ENCODE measurements at places on chromosomes 11 and 22.

- no peak for DNase-seq
Observed at GRCh38 chr22:49785046-49785521, 42.6 kb downstream of the BRD1 start.

- no peak for DNase-seq
Observed at GRCh38 chr11:2325719-2326118, 23.9 kb downstream of the TSPAN32 start.

- DNase-seq, result no peak
Observed at GRCh38 chr11:44886790-44887140, 63.9 kb downstream of the TP53I11 start.

- no peak for DNase-seq
Observed at GRCh38 chr22:44918925-44919392, 90.8 kb downstream of the PHF21B start.

DNA sequence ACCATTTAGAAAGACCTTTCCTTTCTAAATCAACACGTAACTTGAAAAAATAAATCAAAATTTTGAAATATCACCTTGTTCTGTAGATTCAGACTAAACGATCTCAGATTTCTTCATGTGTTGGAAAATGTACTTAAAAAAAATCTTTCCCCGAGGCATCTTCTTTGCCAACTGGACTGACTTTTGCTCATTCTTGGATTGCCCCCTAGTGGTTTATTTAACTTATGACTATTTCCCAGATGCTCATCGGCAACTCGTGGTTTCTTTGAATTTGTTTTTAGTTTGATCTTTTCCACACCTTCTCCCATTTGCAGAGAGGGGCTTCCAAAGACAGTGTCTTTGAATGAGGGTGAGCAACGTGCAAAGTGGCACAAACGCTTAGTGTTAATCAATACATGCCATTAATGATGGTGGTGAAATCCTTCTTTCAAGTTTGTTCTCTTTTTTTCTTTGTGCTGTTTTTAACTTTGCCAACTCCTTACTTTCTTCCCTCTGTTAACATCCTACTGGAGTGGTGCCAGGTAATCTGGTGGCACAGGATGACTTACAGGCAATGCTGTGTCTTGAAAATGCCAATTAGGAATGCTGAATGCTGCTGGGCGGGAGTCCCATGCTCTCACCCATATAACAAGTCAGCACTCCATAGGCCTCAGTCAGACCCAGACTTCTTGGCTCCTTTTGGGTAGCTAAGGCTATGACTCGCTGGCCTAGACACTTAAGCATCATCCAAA is 18.3 kb downstream of the PRSS23 start:
- no peak for DNase-seq

All from retinal pigment epithelial cell (primary cell).